Activated T-cell treated with anti-CD3 and anti-CD28 coated beads, Interleukin-2, amount 50 U/mL, for 72 hours (primary cell): ENCODE measurements at places on chromosomes 4 and X.

DNA sequence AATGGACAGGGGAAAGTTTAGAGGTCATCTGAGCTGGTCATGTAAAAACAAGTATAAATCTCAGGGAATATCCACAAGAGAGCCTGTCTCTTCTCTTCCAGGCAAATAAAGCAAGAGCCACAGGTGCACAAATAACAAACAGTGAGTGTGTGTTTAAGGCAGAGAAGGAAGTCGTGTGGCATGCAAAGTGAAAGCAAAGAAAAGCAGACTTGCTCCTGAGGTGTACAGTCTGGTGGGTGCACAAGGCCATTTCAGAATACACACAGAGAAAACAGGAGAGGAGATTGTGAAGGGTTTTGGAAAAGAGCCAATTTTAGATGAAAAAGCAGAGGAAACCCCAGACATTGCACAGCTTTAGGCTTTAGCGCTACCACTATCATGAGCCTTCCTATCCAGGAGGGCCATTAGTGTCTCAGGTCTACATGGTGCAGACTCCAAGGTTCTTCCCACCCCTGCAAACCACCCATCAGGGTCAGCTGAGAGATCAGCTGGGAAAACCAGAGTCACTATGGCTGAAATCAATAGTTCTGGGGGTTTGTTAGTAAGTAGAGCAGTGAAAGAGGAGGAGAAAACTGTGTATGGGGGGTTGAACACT, 355.8 kb downstream of the KLHL4 start:
- DNase-seq = no peak
- H3K27me3 ChIP-seq = peaks cover 28% of the 10 kb centered on the region
- no peak overlapping the region for H3K4me3 ChIP-seq
- no peaks in the 10 kb centered on the region for H3K36me3 ChIP-seq

GRCh38 chr4:165905405-165906027, 32.5 kb downstream of the TLL1 start:
- no peak overlapping the region for H3K4me3 ChIP-seq
- H3K27ac ChIP-seq = no peak overlapping the region
- no peaks in the 10 kb centered on the region for H3K27me3 ChIP-seq
- H3K36me3 ChIP-seq = no peaks in the 10 kb centered on the region
- DNase-seq = no peak

- no peaks in the 10 kb centered on the region for H3K4me1 ChIP-seq
- H3K4me3 ChIP-seq = no peak overlapping the region
- no peak overlapping the region for H3K27ac ChIP-seq
- peaks cover 3% of the 10 kb centered on the region for H3K36me3 ChIP-seq
- DNase-seq = no peak
These were observed 26.0 kb downstream of the AIFM1 start for GRCh38 chrX:130139474-130140201.

DNA sequence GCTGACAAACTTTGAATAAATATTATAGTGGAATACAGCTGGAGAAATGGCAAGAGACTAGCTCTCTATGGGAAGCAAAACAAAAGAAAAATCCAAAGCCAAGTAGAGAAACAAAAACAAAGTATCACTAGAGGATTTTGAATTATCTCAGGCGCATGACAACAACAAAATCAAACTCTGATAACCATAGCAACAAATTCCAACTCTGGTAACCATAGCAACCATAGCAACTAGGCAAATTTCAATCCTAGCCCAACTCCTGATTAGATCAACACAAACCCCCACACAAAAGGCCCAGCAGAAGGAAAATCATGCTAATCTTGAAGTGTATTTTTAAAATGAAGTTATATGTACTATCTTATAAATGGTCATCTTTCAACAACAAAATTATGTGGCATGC, 98.4 kb upstream of the MAGEE2 start:
- H3K27me3 ChIP-seq = peaks cover 52% of the 10 kb centered on the region
- no peaks in the 10 kb centered on the region for H3K36me3 ChIP-seq
- no peak overlapping the region for H3K27ac ChIP-seq
- H3K4me3 ChIP-seq = no peak overlapping the region
- H3K4me1 ChIP-seq = no peaks in the 10 kb centered on the region

DNA sequence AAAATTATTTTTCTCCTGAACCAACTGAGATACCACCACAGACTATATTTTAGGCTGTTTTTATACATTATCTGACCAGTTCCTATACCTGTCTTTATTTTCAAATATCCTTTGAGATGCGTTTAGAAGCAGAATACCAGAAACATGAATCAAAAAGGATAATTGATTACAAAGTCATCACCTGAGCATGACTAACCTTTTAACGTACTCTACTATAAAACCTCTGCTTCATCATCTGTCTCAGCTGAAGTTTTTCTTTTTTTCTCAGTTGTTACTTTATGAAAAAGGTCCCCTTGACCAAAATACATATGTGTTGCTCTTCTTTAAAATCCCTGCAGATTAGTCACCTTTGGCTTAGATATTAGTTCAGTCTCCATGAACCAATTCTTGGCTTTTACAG, 109.8 kb downstream of the AMMECR1 start:
- H3K36me3 ChIP-seq = no peaks in the 10 kb centered on the region
- H3K4me3 ChIP-seq = no peak overlapping the region
- H3K27ac ChIP-seq = no peak overlapping the region
- H3K4me1 ChIP-seq = peaks cover 18% of the 10 kb centered on the region

- no peak overlapping the region for H3K4me3 ChIP-seq
- no peak for DNase-seq
- H3K36me3 ChIP-seq = no peaks in the 10 kb centered on the region
- no peaks in the 10 kb centered on the region for H3K4me1 ChIP-seq
- H3K27ac ChIP-seq = no peak overlapping the region
These were observed 15.1 kb upstream of the FGFR3 start for GRCh38 chr4:1777822-1778641.

DNA sequence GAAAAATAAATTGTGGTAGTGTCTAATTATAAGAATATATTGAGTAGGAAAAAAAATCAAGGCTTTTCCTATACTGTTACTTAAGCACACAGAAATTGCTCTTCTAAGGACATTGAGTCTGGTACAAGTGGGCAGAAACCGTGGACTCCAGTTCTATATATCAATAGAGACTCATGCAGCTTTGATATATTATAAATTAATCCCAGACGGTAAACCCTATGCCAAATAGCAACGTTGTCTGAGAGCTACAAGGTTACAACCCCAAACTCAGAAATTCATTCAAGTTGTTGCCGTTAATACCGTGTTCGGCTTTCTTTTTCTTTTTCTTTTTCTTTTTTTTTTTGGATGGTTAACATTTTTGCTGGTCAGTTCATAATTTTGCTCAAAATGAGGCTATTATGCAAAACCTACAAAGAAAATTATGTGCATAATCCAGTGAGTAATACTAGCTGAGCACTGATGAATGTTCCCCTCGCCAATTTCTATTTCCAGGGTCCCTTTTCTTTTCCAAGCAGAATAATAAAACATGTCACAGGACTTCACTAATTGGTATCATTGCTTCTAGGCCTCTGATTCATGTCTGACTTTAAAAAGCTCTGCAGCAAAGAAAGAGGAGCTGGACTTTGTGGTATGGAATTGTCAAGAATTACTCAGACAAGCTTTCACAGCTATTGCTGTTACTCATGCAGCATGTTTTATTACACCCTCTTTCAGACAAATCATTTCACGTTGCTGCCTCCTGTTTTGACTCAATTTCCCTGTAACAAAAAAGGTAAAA, 737.7 kb downstream of the NLGN4X start:
- H3K27me3 ChIP-seq = no peaks in the 10 kb centered on the region
- no peaks in the 10 kb centered on the region for H3K4me1 ChIP-seq
- no peaks in the 10 kb centered on the region for H3K36me3 ChIP-seq
- no peak overlapping the region for H3K27ac ChIP-seq
- DNase-seq = no peak

- no peaks in the 10 kb centered on the region for H3K4me1 ChIP-seq
- no peaks in the 10 kb centered on the region for H3K36me3 ChIP-seq
- no peak overlapping the region for H3K27ac ChIP-seq
- H3K4me3 ChIP-seq = no peak overlapping the region
- no peak for DNase-seq
These were observed 757.0 kb downstream of the TRAM1L1 start for GRCh38 chr4:116328261-116328860.

DNA sequence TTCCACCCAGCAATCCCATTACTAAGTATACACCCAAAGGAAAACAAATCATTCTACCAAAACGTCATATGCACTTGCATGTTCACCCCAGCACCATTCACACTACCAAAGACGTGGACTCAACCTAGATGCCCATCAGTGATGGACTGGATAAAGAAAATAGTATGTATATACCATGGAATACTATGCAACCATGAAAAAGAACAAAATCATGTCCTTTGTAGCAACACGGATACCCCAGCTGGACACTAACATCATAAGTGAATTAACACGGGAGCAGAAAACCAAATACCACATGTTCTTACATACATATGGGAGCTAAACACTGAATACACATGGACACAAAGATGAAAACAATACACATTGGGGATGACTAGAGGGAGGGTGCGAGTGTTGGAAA, 309.1 kb upstream of the KLF3 start:
- no peaks in the 10 kb centered on the region for H3K27me3 ChIP-seq
- H3K27ac ChIP-seq = no peak overlapping the region
- no peak overlapping the region for H3K4me3 ChIP-seq
- H3K4me1 ChIP-seq = peaks cover 18% of the 10 kb centered on the region
- peaks cover 12% of the 10 kb centered on the region for H3K36me3 ChIP-seq

- no peak for DNase-seq
- H3K4me3 ChIP-seq = peak overlapping the region; percentile 92
- peaks cover 49% of the 10 kb centered on the region for H3K4me1 ChIP-seq
- no peaks in the 10 kb centered on the region for H3K27me3 ChIP-seq
- no peaks in the 10 kb centered on the region for H3K36me3 ChIP-seq
These were observed 455 bp upstream of the ABCB7 start for GRCh38 chrX:75156531-75156945.

DNA sequence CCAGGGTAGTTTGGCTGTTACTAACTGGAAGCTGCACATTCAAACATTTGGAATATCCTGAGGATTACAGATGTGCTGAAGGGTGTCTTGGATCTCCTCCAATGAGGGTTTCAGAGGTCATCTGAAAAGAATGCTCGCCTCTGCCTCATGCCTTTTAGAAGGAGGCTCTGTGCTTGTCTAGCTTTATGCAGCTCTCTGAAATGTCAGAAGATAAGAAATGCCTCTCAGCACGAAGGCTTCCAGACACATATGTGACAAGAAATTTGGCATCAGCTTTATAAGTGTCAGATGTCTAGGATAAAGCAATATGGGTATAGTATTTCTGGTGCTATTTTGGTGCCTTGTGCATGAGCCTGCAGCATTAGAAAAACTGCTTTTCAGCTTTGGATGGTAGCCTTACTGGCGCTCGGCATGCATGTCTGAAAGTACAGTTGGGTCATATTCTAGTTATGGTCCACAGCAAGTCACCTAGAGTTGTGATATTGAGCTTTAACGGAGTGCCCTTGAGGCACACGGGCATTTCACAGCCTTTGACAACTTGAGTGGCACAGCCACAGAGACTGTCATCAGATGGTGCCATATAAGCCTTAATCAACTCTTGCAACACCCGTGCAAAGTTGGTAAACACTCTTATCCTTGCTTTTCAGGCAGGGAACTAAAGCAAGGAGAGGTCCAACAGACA, 70.8 kb upstream of the PGRMC2 start:
- H3K36me3 ChIP-seq = peaks cover 4% of the 10 kb centered on the region
- H3K4me1 ChIP-seq = peaks cover 4% of the 10 kb centered on the region
- no peak overlapping the region for H3K4me3 ChIP-seq
- H3K27me3 ChIP-seq = no peaks in the 10 kb centered on the region
- no peak for DNase-seq

DNA sequence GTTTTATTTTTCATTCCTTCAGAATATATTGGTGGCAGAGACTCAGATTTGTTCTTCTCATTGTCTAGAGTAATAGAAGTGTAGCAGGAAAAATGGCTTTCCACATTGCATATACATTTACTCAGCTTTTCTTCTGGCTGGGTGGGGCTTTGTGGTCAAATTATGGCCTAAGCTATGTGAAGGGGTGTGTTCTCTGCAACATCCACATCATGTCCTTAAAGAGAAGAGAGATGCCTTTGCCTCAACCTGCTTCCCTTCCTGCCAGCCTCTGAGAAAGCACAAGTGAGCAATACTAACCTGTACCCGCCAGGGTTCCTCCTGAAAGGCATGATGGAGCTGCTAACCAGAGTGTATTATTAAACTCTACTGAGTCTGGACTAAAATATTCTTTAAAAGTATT, 695.6 kb upstream of the FAM241A start:
- DNase-seq = no peak
- no peak overlapping the region for H3K4me3 ChIP-seq
- no peaks in the 10 kb centered on the region for H3K27me3 ChIP-seq
- no peak overlapping the region for H3K27ac ChIP-seq

DNA sequence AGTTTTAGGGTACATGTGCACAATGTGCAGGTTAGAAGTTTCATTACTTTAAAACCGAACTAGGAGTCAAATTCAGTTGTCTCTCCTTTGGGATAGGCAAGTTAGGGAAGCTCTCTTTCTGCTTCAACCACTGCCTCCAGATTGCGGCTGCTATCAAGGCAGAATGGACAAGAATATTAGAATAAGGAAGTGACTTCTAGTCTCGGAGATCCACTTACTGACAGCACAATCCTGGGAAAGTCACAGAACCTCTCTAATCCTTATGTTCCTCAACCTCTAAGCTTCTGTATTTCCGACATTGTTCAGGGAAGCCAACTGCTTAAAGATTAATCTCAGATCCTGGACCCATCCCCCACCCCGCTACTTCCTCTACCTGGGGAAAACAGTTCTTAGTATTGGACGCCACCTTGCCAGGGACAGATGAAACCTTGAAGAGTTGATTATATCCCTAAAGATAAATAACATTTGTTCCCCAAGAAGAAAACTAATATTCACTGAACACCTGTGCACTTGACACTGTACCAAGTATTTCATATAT, 2.1 kb downstream of the NUP62CL start:
- peaks cover 15% of the 10 kb centered on the region for H3K27me3 ChIP-seq
- no peak overlapping the region for H3K27ac ChIP-seq
- H3K4me1 ChIP-seq = no peaks in the 10 kb centered on the region
- H3K36me3 ChIP-seq = no peaks in the 10 kb centered on the region
- no peak for DNase-seq

GRCh38 chr4:94722748-94723147, 35.0 kb upstream of the BMPR1B start:
- peaks cover 5% of the 10 kb centered on the region for H3K27me3 ChIP-seq
- no peaks in the 10 kb centered on the region for H3K36me3 ChIP-seq
- no peak overlapping the region for H3K4me3 ChIP-seq
- no peak for DNase-seq
- no peaks in the 10 kb centered on the region for H3K4me1 ChIP-seq

DNA sequence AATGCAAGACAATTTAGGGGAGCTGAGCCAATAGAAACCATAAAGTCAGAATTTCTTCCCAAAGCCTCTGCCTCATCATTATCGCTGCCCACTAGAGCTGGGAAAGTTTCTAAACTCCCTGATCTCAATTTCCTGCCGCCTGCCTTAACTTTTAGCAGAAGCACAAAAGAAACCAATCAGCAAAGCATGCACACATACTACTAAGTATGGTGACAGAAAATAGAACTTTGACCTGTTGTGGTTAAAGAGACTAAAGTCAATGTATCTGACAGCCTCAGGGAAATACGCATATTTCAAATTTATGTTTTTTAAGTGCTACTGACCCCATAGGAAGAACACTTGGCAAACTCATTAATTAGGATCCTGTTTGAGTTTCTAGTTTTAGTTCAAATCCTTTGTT, 10.1 kb downstream of the STK26 start:
- peak overlapping the region; percentile 54 for H3K27ac ChIP-seq
- DNase-seq = no peak
- peaks cover 30% of the 10 kb centered on the region for H3K27me3 ChIP-seq
- H3K4me3 ChIP-seq = peak overlapping the region; percentile 14

- DNase-seq = no peak
- H3K27ac ChIP-seq = peak overlapping the region; percentile 14
- peaks cover 12% of the 10 kb centered on the region for H3K4me1 ChIP-seq
- H3K27me3 ChIP-seq = no peaks in the 10 kb centered on the region
- peaks cover 2% of the 10 kb centered on the region for H3K36me3 ChIP-seq
These were observed 59.0 kb upstream of the ADGRA3 start for GRCh38 chr4:22574880-22575279.
